NCI-H748 treated with DMSO at 0.1 percent for 48 hours (cell line): ENCODE measurements at places on chromosomes 12 and 14.

- DNase-seq: peak; percentile 53
Observed at GRCh38 chr14:71932229-71932981, at the start of gene RGS6. TSS of gene RGS6 (plus strand) at chr14:71932429.

GRCh38 chr12:6195665-6196535 is 4.3 kb upstream of the CD9 start:
- peak; percentile 19 for DNase-seq

DNA sequence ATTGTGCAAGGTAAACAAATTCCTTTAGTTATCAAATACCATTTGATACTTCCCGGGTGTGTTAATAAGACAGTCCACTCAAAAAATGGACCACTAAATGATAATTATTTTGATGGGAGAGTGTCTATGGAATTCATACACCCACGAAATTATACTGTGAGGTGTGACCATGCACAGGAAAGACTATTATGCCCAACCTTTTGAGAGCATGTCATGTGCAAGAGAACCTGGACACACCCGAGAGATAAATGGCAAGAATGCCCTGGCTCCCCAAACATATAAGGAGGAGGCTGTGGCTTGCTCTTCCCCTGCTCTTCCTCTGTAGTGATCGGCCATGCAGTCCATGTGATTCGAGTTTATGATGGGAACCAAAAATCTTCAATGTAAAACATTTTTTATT is 119.5 kb upstream of the BCL2L14 start:
- DNase-seq: no peak

DNA sequence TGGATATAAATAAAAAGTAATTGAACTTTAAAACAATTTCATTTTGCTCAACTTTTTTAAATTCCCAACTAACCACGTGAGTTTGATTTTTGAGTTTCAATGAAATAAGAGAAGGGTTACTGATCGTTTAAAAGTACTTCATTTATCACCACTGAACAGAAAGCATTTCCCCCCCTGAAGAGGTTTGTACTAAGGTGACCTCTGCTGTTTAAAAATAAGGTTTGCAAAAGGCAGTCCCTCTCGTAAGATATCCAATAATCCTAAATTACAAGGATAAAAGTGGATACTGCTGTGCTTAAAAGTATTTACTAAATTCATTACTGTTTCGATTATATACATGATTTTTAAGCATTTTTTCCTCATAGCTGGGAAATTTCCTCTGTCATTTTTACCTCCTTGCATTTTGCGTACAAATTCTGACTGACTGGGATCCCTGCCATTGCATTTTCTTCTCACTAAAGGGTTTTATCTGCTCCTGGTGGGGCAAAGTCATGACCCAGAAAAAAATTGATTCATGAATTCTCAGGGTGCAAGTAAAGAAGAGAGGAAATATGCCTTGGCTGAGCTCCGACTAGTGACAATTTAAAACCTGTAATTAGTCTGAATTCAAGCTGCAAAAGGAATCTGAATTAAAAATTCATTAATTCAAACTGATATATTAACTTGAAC is 463.8 kb downstream of the PRKD1 start:
- DNase-seq: peak; percentile 58
